ENCODE measurements at places on chromosomes 3 and 15.

GRCh38 chr3:181943285-181943684, 231.6 kb downstream of the SOX2 start:
- no peak for DNase-seq

GRCh38 chr3:18124501-18124900, 300.6 kb downstream of the SATB1 start:
- DNase-seq, result no peak

GRCh38 chr3:187808527-187808895, 63.2 kb upstream of the BCL6 start:
- no peak for DNase-seq

DNA sequence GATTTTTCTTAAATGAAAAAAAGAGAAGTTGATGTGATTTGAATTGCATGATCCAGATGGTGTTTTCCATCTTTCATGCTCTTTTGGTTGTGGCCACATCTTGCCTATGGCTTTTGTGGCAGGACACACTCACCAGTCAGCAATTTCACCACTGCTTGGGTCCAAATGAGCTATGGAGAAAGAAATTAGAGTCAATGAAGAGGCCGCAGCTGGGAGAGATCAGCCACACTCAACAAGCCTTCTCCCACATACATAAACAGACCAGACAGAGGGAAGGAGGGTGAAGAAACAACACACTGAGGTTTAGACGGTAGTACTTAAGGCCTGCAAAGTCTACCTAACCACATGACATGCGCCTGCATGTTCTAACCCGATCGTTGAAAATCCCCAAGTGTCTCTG, 110.7 kb upstream of the CDIN1 start:
- no peak for DNase-seq

DNA sequence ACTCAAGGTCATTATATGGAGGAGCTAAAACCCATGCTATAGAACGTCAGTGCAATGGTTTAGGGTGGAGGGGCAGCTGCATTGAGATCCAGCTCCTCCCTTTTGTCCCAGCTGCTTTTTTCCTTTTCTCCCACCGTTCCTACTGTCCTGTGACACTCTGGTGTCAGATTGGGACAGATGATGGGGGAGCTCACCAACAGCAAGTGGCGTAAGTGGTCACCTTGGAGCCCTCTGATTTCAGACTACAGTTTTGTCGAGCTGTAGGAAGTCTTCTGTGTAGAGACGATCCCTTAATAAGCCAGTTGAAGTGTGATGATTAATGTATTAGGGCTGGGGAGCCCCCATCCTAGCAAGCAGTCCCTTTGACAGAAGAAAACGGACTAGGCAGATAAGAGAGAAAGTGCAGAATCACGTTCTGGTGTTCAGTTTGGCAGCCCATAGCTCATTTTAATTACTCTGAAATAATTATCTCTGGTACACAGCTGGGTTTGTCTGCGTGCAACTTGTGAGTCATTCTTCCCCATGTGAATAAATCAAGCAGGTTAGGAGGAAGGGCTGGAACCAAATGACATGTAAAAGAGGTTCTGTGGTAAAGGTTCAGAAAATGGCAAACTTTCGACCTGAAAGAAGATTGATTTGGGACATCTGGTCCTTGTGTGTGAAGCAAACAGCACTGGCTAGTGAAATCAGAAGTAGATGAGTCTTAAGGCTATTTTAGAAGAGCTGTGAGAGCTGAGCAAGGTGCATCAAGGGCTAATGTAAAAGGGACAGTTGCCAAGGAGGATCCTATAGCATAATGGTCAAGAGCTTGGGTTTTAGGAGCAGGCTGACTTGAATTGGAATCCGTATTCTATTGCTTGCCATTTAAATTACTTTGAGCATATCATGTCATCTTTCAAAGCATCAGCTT, 241.4 kb downstream of the EDEM1 start:
- DNase-seq, result peak; percentile 4

DNA sequence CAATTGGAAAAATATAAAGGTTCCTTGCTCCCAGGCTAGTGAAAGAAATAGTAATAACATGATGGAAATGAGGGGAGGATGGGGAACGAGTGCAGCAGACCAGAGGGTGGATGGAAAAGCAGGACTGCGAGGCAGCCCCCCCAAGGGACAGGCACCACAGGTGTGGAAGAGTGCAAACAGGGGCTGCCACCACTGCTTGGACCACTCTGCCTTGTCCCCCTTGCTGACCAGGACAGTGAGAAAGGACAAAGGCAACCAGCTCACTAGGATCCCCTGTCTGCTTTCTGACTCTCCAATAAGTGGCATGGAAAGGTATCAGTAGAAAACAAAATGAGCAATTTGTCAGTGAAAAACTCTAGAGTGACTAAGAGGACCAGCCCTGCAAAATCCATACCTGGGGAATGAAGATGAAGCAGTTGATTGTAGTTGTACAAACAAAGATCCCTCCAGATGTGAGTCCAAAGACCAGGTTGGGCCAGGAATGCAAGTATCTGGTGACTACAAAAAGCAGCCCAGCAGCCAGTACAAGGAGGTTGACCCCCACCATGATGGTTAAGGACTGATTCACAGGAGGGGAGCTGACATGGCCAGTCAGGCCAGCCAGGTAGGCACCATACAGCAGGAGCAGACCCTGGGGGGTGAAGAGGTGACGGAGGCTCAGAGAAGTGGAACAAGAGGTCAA, 86.6 kb upstream of the GSK3B start:
- no peak for DNase-seq

All from NCI-H1417 (cell line).